Panc1 (cell line): ENCODE measurements at places on chromosomes 16 and 17.

DNA sequence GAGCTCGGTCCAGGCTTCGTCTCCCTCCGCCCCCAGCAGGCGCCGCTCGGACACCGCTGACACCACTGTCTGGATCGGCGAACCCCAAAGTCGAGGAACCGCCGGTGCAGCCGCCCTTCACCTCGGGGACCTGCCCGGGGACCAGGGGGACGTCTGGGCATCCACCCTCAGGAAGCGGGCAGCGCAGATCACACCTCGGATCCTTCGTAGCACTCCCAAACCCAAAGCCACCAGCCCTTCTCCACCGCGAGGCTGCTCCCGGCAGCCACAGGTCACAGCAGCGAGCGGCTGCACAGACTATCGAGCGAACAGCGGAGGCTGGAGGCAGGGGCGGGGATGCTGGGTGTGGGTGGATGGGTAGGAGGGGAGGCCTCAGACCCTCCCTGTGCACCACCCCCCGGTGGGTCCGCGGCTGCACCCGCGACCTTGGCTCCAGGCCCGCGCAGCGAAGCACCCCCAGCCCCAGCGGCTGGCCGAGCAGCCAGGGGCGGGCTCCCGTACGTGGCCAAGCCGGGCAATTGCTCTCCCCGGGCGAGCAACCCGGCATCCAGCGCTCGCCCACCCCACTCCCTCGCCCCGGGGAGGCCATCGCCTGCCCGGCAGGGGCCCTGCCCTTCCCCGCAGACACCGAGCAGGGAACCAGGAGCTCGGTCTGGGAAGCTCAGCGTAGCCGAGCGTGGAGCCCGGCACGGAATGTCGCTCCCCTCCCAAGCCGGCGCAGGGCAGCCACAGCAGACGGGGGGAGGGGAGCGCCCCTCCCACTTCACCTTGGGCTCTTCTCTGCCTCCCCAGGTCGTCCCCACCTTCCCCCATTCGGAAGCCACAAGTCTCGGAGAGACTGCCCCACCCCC is 1.0 kb downstream of the SDK2 start:
- DNase-seq: no peak

GRCh38 chr17:4738136-4739121 is 1.2 kb upstream of the ZMYND15 start:
- DNase-seq: no peak

DNA sequence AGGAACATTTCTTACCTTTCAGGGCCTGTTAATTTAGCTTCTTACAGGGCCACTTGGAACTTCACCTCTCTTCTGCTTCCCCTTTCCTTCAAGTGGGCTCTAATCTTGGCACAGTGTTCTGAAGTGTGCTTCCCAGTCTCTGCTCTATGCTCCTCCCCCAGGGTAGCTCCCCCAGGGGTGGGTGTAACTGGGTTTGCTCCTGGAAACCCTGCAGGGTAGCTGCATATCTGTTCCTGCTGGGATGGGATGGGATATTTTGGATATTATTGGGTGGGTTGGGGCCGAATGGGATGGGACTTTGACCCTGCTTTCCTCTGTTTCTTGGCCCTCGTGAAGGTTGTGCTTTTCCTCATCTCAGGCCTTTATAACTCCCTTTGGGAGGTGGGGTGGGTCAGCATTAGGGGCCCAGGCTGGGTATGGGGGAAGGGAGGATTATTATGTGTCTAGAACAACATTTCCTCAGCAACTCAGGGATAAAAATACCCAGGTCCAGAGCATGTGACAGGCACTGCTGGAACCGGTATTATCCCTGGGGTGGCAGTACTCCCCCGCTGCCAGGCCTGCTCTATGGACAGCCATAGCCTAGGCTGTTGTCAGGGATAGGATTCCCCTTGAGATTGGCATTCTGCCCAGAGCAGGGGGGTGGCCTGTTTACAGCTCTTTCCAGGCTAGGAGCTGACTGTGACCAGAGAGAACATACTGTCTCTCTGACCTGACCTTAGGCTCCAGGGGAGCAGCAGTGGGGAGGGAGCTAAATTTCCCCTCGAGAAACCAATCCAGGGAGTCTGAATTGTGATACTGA is 5.0 kb downstream of the NFE2L1 start:
- DNase-seq: no peak

DNA sequence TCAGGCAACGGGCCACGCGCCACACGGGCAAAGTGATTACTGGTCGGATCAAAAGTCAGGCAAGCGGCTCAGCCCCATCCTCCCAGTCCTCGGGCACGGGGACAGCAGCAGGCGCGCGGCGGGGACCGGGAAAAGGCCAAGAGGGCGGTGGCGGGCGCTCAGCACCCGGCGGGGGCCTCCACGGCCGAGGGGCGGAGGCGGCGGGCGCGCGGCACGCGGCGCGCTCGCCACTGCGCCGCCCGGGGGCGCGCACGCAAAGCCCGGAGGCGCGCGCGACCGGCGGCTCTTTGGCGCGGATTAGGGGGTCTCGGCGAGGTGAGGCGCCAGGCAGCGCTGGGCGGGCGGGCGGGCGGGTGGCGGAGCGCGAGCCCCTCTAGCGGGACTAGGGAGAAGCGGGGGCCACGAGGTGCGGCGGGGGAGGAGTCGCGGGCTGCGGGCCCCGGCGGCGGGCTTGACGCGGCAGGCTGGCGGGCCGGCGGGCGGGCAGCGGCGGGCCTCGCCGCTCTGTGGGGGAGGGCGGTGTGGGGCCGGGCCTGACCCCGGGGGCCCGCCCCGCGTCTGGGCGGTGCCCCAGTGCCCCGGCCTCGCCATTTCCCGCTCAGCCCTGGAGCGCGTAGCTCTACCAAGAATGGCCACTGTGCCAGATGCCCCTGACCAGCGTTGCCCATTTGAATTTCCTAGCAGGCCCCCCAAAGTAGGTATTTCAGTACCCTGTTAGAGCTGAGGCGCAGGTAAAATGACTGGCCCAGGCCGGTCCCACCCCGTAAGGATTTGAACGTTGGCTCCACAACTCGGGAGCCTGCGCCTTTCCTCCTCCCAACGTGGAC is at the start of the genes ACACA and TADA2A:
Gene ACACA, minus strand, starts transcription at position 202 of the 827 bp plus-strand sequence. CDS start 537 bp downstream, outside the sequence.
Gene TADA2A, plus strand, starts transcription at position 252 of the 827 bp plus-strand sequence. CDS start 4,480 bp downstream, outside the sequence.
- DNase-seq: no peak

GRCh38 chr16:11698271-11698689 is 30.0 kb downstream of the SNN start:
- no peak for DNase-seq

DNA sequence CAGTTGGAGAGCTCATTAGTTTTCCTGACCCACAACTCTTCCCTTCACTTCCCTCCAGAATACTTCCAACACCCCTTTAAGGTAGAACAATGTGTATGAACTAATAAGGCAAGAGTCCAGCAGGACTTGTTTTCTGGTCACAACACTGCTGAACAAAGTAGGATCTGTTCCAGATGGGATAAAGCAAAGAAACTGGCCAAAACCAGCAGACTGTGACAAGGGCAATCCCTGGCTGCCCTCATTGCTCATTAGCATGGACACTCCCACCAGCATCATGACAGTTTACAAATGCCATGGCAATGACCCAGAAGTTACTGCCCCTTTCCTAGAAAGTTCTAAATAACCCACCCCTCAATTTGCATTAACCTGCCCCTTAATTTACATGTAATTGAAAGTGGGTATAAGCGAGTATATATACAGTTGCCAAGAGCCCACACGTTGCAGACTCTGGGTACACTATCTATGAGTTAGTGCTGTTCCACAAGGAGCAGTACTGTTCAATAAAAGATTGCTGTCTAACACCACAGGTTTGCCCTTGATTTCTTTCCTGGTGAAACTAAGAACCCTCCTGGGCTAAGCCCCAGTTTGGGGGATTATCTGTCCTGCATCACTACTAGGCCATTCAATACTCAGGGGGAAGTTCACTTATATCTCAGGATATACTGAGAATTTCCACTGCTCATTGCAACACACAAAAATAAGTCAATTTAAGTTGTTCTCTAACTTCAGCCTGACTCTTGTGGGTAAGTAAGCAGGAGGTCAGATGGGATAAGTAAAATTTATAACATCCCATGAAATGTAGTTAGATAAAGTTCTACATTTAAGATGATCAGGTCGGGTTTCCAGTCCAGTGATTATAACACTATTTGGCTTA is 82.3 kb downstream of the SSH2 start:
- DNase-seq: no peak

GRCh38 chr17:61331178-61331577 is 68.5 kb upstream of the TBX2 start:
- no peak for DNase-seq

GRCh38 chr17:78241277-78242023 is 10.0 kb downstream of the TMEM235 start:
- no peak for DNase-seq

DNA sequence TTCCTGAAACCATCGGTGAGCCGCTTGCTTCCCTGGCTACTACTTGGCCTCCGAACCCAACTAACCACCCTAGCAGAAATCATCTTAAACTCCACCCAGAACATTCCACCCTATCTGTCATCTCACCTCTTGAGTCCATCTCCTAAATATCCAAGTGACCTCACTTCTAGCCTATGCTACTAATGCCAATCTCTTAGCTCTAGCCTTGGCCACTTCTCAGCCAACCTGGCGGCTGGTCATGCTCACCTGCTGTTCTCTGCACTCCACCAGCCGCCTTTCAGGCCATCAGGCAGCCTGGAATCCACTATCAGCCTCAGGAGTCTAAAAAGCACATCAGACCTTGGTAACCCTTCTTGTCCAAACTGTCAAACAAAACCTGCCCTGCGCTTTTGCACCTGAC is 11.9 kb upstream of the CYTH1 start:
- DNase-seq: no peak

DNA sequence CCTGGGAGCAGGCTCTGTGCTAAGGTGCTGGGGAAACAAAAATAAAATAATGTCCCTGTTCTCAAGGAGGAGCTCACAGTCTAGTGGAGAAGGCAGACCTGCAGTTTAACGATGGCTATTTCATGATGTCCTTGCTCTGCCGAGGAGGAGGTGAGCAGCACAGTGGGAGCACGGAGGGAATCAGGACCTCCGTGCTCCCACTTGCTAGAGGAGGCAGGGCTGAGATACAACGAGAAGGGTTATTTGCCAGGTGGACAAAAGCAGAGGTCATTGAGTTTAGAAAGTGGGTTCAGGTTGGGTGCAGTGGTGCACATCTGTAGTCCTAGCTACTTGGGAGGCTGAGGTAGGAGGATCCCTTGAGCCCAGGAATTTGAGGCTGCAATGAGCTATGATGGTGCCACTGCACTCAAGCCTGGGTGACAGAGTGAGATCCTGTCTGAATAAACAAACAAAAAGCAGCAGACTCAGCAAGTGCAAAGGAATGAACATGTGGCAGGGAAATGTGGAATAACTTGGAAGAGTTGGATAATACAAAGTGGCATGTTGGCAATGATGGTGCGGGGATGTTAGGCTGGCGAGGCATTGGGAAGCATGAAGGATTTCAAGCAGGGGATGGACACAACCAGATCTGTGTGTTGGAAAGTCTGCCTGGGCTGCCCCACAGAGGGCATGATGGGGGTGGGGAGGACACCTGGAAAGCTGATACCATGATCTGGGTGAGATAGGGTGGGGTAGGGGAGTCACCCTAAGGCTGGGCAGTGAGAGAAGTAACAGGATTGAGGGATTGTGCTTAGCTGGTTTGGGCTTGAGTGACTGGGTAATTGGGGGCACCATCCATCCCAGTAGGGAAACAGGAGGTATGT is 12.8 kb upstream of the TNS4 start:
- DNase-seq: no peak

DNA sequence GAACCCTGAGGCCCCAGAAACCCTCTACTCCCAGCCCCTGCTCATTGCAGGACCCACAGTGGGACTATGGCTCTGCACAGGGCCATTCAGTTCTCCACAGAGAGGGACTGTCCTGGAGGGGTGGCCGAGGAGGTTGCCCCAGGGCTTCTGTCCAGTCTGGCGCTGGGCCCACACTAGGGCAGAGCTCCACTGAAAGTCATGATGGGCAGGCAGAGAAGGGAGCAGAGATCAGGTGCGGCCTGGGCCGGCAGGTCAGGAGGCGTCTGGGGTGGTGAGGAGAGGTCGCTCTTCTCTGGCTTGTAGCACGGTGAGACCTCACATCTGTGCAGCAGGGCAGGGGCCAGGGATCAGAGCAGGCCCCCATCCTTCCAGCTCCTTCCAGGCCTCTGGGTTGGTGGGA is 13.0 kb upstream of the PIK3R6 start:
- DNase-seq: no peak

GRCh38 chr16:11183035-11183812 is 72.8 kb downstream of the SOCS1 start:
- DNase-seq: no peak

DNA sequence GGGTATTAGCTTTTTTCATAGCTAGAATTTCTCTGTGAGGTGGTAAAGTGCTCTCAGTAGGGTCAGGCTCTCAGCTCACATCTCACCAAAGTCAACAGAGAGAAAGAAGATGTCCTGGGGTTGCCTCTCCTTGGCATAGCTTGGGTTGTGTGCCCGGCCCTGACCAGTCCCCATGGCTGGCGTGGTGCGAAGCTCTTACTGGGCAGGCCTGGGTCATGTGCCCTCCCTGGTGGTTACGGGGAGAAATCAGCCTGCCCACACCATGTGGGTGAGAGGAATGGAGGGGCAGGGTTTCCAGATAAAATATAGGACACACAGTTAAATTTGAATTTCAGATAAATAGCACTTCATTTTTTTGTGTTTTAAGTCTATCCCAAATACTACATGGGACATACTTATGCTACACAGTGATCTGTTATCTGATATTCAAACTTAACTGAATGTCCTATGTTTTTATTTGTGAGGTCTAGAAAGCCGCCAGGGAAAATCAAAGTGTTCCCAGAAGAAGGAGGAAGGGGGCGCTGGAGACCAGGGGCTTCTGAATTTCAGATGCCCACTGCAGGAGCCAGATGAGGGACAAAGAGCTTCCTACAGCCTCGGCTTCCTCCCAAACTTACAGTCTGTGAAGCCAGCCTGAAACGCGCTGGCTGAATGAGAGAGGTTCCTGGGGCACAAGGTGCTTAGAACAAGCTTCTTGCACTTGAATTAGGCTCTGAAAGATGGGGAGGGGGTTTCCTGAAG is 45.4 kb downstream of the NKD1 start:
- no peak for DNase-seq

DNA sequence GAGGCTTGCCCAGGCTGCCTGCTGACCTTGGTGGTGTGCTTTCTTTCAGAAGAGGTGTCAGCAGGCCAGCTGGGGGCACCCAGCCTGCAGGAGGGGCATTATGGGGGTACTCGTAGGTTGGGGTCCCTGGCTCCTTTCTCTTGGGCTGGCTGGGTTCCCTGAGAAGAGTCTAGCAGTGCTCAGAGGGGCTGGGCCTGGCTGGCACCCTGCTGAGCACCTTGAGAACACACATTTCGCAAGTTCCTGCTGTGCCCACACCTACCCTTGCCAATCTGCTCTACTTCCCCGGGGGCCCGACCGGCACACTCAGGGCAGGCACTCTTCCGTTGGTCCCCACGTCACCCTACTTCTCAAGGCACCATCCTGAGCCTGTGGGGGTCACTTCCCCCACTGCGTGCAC is 5.1 kb downstream of the CEMP1 start:
- no peak for DNase-seq
